Activated CD4-positive, alpha-beta T cell treated with anti-CD3 and anti-CD28 coated beads for 36 hours (primary cell): ENCODE measurements at places on chromosomes 3 and 15.

DNA sequence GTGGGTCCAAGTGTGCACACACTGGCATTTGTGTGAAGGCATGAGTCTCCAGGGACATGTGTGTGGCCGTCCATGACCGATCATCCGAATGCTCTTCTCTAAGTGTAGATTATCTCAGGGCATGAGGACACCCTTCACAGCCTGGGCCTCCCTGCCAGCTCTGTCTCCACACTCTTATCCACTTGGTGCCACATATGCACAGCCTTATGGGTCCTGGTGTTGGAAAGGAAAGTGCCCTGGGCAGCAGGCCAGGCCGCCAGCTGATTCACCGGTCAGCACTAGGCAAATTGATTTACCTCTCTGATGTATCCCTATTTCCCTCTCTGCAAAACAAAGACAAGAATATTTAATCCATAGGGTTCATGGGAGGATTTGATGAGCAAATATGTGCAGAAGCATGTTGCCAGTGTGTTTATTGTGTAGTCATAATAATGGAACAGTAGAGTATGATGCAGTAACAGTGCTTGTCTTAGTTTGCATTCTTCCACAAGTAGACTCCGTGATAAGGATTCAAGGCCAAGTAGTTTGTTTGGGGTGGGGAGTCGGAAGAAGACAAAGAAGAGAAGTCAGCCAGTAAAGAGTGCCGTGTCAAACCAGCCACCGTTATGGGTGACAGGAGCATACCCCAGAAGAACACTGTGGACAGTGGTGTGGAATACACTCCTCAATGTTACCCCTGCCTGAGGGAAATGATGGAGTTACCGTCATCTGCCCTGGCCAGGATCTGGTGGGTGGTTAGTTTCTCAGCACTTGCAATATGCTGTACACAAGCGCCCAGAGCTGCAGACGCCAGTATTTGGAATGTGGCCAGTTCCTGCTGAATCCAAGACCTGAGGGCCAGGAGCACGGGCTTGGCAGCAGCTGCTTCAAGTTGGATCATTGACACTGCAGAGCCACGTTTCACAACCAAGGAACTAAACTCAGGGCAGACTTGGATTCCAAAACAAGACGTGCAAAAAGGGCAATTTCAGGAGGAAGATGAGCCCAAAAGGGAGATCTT, 85.1 kb downstream of the MTHFS start:
- no peak for DNase-seq

DNA sequence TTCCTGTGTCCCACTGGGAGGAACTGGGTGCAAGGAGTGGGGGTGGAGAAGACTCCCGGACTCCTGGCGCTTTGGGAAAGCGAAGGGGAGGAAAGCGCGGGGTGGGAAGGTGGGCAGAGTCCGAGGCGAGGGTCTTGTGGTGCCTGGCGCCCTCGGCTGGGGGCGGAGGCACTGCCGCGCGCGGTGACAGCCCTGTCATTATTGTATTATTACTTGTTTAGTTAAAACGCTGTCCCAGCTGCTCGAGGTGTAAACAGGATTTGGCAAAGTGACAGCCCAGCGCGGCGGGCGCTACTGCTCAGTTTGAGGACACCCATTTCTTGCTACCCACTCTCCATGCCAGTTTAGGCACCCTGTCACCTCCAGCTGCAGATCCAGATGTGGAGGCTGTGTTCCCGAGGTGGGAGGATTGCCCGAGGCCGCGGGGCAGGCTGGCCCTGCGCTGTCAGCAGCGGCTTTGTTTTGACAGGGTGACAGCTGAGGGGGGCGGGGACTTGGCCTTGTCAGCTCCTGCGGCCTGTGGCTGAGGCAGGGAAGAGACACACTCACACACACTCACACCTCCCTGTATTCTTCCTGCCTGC, 1.0 kb downstream of the KAT2B start:
- DNase-seq = peak; percentile 91

- peak; percentile 43 for DNase-seq
These were observed 25.9 kb downstream of the GALNT15 start for GRCh38 chr3:16200411-16200810.

DNA sequence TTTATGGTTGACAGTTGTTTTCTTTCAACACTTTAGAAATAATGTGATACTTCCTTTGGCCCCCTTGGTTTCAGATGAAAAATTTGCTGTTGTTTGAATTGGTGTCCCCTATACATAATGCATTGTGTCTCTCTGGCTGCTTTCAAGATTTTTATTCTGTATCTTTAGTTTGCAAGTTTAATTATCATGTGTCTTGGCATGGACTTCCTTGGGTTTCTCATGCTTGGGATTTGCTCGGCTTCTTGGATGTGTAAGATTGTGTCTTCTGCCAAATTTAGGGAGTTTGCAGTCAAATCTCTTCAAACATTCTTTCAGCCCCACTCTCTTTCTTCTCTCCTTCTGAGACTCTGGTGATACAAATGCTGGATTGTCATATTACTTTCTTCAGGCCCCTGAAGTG, 53.4 kb upstream of the PTPRG start:
- no peak for DNase-seq

GRCh38 chr15:68495981-68496705, 64.2 kb upstream of the ITGA11 start:
- no peak for DNase-seq

DNA sequence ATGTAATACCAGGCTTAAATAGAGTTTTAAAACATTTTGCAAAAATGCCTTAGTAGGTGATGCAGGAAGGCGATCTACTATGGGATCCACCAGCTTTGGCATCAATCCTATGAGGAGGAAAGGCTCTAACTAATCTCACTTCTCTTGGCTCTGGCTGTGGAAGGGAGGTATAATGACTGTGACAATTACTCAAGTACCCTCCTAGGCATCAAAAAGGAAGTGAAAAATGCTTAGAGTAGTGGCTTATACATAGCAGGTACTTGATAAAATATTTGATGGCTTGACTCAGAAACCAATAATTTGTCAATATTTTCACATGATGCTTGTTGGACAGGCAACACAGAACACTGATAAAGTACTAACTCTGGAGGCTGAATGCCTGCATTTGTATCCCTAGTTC, 34.1 kb upstream of the SERPINI2 start:
- DNase-seq = no peak

GRCh38 chr15:34065941-34066340, 26.9 kb upstream of the AVEN start:
- no peak for DNase-seq

GRCh38 chr15:44193651-44194322, 1.3 kb downstream of the FRMD5 start:
- DNase-seq = no peak
